ENCODE measurements at places on chromosomes 2 and 18. TPM values are rescaled to one million over a fixed set of nuclear protein-coding genes. Genes with fewer than 3 reads are reported as not detected.
A peak's percentile ranks its signal among the peaks of the same experiment; 100 is the strongest.

GRCh38 chr2:179428649-179429048, 164.0 kb upstream of the SESTD1 start:
- no peak for DNase-seq

- no peak for DNase-seq
Measured at GRCh38 chr2:106977717-106978116, 91.8 kb upstream of the ST6GAL2 start.

GRCh38 chr2:26706616-26707473, 14.3 kb downstream of the KCNK3 start:
- DNase-seq, result no peak

DNA sequence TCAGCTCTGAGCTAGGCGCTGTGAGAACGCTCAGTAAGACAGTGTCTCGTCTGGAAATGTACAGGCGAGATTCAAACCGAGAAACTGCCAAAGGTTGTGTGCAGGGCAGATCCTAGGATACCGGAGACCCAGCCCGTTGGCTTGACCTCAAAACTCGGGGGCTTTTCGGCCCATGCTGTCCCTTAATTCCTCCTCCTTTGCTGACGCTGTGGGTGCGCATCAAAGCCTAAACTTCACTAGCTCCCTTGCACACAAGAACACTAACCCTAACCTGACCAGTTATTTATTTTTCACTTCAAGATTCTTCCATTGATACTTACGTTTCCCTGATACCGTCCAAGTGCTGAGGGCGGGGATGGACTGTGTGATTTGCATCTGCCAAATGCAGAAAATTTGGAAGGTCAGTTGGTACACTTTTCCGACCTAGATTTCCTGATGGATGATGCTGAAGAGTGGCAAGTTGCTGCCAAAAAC, 1.0 kb upstream of the AAK1 start:
- peak; percentile 14 for DNase-seq

GRCh38 chr2:9593925-9594324, 36.9 kb downstream of the YWHAQ start:
- no peak for DNase-seq

- no peak for DNase-seq
Measured at GRCh38 chr2:149047118-149047517, 8.6 kb downstream of the LYPD6B start.

DNA sequence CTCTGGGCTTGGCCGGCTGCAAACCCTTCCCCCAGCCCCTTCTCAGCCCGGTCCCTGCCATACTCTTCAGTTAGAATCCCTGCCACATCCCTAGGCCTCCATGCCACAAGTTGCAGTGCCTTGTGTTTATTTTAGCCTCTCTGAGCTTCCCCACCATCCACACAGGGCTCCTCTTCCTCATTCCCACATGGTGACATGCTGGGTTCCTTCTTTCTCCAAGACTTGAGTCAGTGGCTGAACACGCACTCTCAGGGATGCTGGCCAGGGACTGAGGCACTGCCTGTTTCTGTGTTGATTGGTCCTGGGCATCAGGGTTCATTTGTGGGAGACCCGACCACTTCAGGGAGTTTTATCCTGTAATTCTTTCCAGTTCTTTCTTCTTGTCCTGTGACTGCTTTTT, 56.3 kb downstream of the KCNS3 start:
- peak; percentile 6 for DNase-seq

- DNase-seq, result no peak
Measured at GRCh38 chr2:26727641-26728561, 35.4 kb downstream of the KCNK3 start.

GRCh38 chr2:159973325-159973724, 89.1 kb downstream of the PLA2R1 start:
- DNase-seq, result no peak

- DNase-seq, result no peak
Measured at GRCh38 chr2:57973621-57974186, 72.9 kb upstream of the VRK2 start.

DNA sequence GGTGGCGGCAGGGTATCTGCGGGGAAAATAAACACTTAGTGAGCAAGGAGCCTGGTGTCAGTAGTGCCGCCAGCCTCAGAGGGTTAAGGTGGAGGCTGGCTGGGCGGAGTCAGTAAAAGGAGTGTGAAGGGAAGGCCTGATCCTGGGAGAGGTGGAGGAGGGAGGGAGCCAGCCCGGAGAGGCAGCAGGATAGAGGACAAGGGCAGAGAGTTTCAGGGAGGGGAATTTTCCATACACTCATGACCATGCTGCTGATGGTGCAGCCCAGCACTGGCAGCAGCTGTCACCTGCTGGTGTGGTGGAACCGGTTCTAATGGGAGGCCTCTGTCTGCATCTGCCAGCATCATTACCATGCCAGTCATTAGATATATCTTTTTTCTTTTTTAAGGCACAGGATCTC, 2.0 kb upstream of the TEX44 start:
- DNase-seq, result no peak

- no peak for DNase-seq
Measured at GRCh38 chr2:43240766-43241150, 14.4 kb upstream of the ZFP36L2 start.

GRCh38 chr2:26363323-26363722, 16.7 kb upstream of the ADGRF3 start:
- peak; percentile 88 for DNase-seq

TXNDC2 gene
- not detected for total RNA-seq

FLACC1 gene
- total RNA-seq, result 0.75 TPM

ACADL gene
- 0.50 TPM for total RNA-seq

TAF4B gene
- total RNA-seq, result 7.3 TPM

NCKAP5 gene
- 9.3 TPM for total RNA-seq
